ENCODE measurements at places on chromosomes 6 and 20. TPM values are rescaled to one million over a fixed set of nuclear protein-coding genes. Genes with fewer than 3 reads are reported as not detected.

TFAP2A gene
- total RNA-seq, result 0.36 TPM

WFDC5 gene
- not detected for total RNA-seq

CALHM4 gene
- not detected for total RNA-seq

DYNLT2 gene
- total RNA-seq, result 2.7 TPM

DEFB124 gene
- not detected for total RNA-seq

TSHZ2 gene
- 29.3 TPM for total RNA-seq

PRDM13 gene
- not detected for total RNA-seq

MARCKS gene
- total RNA-seq, result 1.1 TPM

MRAP2 gene
- total RNA-seq, result not detected

OR2H2 gene
- not detected for total RNA-seq

TNXB gene
- 10.9 TPM for total RNA-seq
